ENCODE measurements at places on chromosomes 5 and 9.

- DNase-seq, result no peak
These were observed 309.1 kb downstream of the ADAMTS6 start for GRCh38 chr5:65172486-65173129.

- DNase-seq, result no peak
These were observed 45.4 kb downstream of the HABP4 start for GRCh38 chr9:96495341-96495740.

DNA sequence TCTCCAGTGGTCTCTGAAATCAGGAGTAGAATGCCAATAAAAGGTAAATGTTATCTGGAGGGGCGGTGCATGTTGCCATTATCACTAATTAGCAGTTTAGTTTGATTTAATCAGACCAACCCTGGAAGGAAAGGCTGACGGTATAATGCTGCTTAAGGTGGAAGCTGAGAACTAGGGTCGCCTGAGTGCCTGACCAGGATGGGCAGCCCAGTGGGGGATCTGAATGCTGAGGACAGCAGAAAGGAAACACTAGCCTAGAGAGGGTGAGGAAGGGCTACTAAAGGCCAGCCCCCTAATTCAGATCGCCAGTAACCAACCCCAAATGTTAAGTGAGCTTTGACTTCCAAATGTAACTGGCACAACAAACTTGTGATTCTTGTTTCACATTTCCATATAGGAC is 172.2 kb downstream of the APBA1 start:
- DNase-seq, result no peak

DNA sequence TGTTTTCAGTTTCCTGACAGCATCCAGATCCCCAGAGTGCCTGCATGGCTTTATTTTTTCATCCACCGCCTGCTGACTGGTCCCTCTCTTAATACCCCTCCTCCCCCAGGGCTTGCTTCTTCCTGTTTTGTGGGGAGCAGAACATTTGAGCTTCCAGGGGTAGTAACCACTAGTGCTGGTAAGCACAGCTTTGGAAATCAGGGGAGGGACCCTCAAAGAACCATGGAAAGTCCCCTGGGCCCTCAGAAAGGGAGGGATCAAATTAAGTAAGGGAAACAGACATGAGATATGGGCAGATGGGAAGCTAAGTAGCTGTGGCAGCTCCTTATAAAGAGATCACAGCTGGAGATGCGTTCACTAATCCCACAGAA is 26.8 kb downstream of the GRIA1 start:
- no peak for DNase-seq

DNA sequence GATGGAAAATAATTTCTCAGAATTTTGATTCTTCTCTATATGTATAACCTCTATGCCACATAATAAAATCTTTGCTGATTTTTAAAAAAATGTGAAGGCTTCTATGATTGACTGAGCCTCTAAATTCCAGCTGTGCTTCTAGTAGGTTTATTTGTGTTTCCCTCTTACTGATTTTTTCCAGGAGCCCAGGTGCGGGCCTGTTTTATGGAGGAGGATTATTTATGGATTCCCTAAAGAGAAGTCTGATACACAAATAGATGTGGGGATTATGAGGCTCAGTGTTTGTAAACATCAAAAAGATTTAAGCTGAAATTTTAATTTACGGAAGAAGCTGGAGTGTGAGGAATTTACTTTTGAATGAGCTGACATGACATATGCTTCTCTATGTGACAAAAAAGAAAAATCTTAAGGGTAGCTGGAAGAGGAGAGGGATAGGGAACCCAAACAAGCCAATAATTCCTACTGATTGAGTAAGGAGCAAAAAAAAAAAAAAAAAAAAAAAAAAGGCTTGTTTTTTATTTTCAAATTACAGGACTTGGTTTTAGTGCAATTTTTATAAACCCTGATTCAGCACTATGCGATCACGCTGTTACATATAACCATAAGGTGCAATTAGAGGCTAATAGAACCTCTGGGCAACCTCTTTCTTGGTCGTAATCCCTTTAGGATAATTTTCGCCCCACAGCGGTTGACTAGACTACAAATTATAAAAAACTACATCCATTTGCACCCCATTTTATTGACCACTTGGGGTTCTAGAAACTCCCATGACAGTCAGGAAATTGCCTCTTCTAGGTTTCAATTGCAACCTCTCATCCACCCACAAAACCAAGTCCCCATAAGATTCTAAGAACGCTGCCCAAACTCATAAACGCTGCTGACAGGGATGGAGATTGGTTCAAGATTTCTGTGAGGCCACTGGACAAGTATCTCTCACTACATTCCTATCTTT is 44.4 kb upstream of the RAI14 start:
- DNase-seq, result no peak

DNA sequence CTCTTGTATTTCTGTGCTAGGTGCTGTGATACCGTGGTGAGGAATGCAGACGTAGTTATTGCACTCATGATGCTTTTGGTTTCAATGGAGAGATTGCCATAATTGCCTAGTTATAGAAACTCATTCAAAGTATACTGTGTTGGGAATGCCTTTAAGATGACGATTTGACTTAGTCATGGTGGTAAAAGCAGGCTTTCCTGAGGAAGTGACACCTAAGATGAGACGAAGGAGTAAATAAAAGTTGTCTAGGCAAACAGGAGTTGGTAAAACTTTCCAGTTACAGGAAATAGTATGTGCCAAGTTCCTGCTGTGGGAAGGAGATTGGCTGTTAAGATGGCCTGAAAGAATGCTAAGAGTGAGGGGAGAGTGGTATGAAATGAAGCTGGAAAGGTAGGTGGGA is 48.1 kb downstream of the FOCAD start:
- DNase-seq, result no peak

DNA sequence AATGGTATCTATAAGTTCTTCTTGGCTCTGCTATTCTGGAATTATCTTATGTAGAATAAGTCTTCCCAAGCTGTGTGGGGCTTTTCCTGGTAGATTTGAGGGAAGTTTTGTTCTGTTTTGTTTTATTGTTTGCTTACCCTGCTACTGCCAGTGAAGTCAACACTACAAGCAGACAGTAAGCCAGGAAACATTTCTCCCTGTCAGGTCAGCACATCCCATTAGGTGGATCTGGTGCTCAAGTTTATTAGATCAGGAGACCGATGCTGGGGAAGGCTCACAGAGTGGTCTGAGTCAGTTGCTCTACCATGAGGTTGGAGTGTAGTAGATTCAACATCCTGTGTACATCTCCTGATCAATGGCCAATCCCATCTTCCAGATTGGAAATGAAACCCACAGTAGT is 79.1 kb downstream of the ADRB2 start:
- no peak for DNase-seq

DNA sequence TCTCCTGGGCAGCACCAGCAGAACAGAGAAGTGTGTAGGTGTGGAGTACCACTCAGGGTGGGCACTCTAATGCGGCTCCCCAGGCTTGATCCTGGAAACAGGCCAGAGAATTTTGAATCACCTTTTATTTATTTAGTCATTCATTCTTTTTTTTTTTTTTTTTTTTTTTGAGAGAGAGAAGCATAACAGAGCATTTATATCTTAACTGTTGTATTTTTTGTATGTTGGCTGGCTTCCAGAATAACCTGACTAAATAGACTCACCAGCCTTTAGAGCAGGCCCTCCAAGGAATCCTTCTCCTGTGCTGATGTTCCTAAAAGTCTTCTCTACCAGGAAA is 153.4 kb downstream of the PIK3R1 start:
- DNase-seq, result no peak

DNA sequence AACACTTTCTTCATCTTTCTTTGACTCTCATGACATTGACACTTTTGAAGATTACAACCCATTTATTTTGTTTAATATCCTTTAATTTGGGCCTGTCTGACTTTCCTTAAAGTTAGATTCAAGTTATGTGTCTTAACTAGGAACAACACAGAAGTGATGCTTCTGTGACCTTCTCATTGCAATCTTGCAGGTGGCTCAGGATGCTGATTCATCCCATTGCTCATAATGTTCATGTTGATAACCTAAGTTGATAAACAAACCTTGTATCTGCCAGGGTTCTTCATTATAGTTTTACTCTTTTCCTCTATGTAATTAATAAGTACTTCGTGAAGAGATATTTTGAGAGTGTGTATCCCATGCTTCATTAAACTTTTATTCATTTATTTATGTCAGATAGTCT is 107.2 kb upstream of the SHB start:
- no peak for DNase-seq

DNA sequence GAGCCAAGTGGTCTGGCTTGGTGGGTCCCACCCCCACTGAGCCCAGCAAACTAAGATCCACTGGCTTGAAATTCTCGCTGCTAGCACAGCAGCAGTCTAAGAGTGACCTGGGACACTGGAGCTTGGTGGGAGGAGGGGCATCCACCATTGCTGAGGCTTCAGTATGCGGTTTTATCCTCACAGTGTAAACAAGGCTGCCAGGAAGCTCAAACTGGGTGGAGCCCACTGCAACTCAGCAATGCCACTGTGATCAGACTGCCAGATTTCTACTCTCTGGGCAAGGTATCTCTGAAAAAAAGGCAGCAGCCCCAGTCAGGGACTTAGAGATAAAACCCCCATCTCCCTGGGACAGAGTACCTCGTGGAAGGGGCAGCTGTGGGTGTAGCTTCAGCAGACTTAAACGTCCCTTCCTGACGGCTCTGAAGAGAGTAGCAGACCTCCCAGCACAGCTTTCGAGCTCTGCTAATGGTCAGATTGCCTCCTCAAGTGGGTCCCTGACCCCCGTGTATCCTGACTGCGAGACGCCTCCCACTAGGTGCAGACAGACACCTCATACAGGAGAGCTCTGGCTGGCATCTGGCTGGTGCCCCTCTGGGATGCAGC is 18.2 kb upstream of the STK32A start:
- DNase-seq, result no peak

DNA sequence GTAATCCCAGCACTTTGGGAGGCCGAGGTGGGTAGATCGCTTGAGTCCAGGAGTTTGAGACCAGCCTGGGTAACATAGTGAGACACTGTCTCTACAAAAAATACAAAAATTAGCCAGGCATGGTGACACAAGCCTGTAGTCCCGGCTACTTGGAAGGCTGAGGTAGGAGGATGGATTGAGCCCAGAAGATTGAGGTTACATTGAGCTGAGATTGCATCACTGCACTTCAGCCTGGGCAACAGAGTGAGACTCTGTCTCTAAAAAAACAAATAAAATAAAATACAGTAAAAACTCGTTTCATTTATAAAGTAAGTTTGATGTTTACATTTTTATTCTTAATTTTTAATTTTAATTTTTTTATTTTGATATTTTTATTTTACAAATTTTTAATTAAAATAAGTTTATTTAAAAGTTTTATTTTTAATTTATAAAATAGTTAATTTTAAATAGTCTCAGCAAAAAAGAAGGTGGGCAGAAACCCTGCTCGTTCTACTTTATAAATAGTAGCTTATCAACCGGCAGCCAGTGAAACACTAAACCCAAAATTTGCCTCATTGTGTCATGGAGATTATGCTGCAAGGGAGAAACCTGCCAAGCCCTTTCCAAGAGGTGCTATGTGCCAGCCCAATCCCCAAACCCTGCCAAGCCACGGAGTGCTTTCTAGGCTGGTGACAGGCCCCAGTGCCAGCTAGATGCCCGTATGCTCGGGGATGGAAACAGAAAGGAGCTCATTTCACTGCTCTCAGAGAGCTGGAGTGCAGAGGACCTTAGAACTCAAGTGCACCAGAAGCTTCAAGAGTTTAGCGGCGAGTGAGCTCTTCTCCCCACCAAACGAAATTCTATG is 38.9 kb downstream of the SERINC5 start:
- DNase-seq, result no peak

DNA sequence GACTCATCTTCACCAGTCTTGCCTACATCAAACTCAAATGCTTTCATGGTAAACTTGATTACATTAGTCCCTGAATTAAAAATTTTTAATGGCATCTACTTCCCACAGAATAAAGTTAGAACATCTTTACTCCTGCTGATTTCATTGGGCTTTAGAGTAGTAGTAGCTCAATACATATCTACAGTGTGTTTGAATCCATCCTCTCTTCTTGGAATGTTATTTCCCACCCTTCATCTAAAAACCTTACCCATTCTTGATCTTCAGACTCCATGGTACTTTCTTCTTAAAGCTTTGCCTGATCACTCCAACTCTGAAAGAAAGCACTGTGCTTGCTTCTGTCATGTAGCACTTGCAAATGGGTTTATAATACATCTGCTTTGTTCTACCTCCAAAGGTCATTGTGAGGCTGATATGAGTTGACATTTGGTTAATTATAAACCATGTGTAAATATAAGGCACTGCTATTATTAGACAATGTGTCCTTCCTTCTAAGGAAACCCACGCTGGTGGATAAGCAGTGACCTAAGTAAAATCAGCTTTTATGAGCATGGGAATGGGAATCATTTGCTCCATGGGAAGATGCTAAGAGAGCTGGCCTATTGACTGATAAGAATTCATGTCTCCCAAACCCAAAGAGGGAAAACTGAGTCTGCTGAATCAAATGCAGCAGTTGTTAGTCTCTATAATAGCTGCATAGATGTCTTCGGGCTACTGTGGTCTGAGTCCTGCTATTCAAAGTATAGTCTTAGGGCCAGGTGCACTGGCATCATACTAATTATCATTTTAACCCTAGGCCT is 7.5 kb upstream of the PRLR start:
- no peak for DNase-seq

DNA sequence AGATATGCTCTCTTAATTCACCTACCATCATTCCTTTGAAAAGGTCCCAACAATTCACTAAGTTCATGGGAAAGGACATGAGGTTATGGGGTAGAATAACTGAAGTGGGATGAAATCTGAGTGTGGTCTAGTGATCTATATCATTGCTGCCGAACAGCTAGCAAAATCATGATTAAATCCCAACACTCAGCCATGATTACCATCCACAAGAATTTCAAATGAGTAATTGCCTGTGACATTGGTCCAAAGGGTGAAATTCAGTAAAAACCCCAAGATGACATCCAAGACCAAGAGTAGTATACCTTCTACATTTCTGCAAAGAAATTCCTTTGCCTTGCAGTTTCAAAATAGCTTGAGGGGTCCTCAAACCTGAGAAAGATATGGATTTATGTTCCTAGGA is 225.6 kb downstream of the SPOCK1 start:
- no peak for DNase-seq

DNA sequence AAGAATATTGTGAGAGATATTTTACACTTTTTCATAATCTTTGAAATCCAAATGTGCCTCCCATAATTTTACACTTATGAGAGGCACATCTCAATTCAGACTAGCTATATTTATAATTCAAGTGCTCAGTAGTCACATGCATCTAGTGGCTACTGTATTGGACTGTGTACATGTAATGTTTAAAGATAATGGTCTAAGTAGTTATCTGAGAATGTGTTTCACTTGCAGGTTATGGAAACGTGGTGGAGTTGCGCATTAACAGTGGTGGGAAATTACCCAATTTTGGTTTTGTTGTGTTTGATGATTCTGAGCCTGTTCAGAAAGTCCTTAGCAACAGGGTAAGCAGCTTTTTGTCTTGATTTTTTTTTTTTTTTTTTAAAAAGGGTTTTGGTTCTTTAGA is 28.8 kb downstream of the G3BP1 start:
- DNase-seq, result no peak

- no peak for DNase-seq
These were observed 397.1 kb downstream of the MAN2A1 start for GRCh38 chr5:110086658-110087388.

DNA sequence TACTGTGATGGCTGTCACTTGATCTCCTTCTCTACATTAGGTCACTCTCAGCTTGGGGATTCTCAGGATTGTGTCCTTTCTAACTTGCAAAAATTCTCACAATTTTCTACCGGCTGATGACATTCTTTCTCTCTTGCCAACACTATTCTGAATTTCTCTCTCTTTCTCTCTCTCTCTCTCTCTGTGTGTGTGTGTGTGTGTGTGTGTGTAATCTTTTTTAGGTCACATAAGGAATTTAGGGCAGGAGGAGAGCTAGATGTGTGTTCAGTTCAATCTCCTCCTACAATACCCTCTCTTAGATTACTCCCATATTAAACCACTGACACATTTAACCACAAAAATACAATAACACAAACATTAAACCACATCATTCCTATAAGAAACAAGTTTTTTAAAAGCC is 242.3 kb upstream of the NREP start:
- no peak for DNase-seq

All from activated gamma-delta T cell (primary cell).